Stimulated activated CD4-positive, alpha-beta T cell treated with anti-CD3 and anti-CD28 coated beads, Interleukin-1b, Interleukin-23, amount 100 ng/mL, for 24 hours (primary cell): ENCODE measurements at places on chromosomes 13 and 19.

DNA sequence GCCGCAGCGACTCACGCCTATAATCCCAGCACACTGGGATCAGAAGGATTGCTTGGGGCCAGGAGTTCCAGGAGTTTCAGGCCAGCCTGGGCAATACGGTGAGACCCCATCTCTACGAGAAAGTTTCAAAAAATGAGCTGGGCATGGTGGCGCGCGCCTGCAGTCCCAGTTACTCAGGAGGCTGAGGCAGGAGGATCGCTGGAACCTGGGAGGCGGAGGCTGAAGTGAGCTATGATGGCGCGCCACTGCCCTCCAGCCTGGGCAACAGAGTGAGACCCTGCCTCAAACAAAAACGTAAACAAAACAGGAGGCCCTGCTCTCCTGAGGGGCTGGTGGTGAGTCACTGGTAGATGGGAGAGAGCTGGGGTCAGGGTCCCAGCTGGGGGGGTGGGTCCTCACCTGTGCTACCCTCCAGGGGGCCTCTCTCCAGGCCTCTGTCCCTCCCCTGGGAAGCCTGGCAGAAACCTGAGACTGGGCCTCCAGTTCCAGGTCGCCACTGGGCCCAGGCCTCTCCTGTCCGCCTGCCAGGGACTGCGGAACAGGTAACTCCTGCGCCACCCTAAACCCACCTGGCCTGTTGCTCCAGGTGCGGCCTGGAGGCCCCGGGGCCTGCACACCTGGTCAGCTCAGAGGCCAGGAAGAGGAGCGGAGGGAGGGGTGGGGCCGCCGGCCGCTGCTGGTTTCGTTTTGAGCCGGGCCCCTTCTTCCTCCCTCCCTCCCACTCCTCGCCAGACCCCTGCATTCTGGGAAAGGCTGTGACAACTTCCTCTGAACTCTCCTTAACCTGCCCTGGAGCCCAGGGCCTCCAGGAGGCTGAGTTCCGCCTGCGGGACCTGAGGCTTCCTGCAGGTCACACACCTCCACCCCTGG lies 17.2 kb upstream of the ZBTB7A start:
- no peak for DNase-seq

- DNase-seq = no peak
These were observed 78.8 kb upstream of the TDRD3 start for GRCh38 chr13:60318186-60318585.

- peak; percentile 35 for DNase-seq
These were observed 54.7 kb downstream of the ZNF787 start for GRCh38 chr19:56066152-56067023.

DNA sequence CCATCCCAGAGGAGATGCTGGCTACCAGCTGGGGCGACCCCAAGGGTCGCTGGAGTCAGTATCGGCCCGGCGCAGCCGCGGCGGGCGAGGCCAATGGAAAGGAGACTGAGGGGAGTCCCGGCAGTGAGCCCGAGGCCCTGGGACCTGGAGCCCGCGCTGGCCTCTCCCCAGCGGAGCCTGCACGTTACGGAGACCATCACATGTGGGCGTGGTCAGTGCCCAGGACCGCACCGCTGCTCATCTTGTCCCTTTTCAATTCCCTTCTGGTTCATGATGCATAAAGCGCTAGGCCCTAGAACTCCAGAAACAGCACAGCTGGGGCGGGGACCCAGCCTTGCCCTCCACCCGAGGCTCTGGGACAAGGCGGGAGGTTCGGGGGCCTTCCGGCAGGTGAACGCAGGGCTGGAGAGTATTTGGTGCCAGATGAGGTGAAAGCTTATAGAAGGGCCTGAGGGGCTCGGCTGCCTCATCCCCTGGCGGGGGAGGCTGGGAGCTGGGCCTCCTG lies 8.0 kb downstream of the C19orf25 start:
- no peak for DNase-seq

- DNase-seq = no peak
These were observed 47.8 kb downstream of the UBL3 start for GRCh38 chr13:29802621-29803020.

- DNase-seq = no peak
These were observed 68.3 kb upstream of the RXFP2 start for GRCh38 chr13:31670831-31671617.

GRCh38 chr13:112450904-112451240 lies 74.7 kb downstream of the SPACA7 start:
- no peak for DNase-seq

DNA sequence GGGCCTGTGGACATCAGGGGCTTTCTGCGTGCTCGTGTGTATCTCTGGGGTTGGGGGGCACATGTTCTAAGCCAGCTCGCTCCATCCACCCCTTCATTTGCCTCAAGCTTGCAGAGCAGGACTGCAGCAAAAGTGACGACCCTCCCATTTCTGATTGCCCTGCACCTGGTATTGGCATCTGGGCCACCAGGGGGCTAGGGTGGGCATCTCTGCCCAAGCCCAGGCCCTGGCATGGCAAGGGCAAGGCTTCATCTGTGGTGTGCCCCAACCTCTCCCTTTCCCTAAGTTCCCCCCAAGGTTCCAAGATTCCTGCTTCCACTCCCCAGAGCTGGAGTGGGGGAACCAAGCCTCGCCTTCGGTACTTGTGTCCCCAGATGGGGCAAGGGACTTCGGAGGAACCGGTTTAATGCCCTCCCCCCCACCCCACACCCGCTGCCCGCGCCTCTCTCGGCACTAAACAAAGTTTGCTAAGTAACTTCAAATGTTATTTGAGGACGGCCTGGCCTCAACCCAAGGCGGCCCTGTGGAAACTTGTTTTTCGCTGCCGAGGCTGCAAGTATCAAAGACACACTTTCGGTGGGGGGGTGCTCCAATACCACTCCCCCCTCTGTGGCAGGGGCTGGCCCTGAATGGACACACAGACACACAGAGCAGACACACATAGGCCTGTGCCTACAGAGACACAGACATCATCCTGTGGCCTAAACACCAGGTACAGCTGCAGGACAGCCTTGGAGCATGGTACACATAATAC lies 12.2 kb downstream of the NFIX start:
- DNase-seq = no peak

DNA sequence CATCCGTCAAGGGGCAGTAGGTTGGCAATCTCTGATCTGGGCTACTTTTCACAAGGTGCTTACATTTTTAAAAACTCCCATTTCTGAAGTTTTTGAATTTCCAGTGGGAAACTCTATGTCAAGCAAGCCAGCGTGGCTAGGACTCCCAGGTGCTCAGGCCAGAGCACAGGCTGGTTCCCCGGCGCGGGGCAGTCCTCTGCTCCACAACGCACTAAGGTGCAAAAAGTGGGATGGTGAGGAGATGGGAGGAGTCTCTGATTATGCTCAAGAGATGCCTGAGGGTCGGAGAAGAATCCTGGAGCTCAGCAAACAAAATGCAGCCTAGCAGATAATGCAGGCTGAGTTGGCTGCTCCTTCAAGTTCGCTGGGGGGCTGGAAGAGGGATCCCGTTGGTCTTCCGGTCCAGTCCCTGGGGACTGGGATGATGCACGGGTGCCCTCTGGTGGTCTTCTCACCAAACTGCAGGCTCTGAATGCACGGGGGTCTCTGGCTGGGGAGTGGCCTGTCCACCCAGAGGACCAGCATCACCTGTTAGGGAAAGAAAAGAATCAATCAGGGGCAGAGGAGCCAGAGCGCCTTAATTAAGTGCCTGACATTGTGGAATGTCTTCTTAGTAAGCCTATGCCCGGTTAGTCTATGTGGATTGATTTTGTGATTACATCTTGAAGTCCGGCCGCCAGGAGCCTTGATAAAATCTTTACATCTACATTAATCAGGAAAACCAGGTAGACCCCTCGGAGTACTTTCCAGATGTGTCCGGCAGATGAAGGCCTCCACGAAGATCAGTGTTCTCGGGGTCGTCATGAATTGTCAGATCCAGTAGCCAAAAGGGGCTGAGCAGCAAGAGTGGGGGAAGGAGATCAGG lies 244.4 kb upstream of the MAB21L1 start:
- DNase-seq = peak; percentile 1

- no peak for DNase-seq
These were observed 226.3 kb downstream of the SLC7A1 start for GRCh38 chr13:29369060-29369743.

DNA sequence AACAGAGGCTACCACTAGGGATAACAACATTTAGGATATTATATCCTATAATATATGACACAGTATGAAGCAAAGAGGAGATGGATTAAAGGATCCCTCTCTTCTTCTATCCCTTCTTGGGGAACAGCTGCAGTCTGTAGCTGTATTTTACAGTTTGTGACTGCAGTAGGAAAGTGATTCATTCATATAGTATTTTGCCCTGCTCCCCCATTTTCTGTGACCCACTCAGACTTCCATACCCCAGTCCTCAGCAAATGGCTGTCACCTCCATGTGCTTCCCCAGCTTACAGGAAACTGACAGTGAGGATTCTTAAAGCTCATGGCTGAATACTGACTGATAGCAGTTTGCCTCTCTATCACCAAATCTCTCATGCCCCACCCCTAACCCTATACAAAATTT lies 27.5 kb downstream of the MICU2 start:
- DNase-seq = no peak

DNA sequence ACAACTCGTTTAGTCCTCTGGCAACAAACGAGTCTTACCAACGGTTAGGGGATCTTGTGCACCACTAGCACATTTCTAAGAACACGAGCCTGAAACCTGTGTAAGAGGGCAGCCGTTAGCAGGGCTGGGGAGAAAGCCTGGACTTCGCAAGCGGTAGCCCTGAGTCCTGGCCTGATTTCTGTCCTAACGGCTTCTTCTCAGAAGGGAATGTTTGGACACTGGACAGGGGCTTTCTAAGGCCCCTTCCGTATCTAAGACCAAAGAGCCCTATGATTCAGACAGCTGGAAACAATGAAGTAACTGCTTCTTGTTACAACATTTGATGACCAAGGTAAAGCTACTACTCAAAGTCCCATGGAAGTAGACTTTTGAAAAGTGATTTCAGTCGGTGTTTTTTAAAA lies 2.2 kb downstream of the ANKRD10 start:
- no peak for DNase-seq

DNA sequence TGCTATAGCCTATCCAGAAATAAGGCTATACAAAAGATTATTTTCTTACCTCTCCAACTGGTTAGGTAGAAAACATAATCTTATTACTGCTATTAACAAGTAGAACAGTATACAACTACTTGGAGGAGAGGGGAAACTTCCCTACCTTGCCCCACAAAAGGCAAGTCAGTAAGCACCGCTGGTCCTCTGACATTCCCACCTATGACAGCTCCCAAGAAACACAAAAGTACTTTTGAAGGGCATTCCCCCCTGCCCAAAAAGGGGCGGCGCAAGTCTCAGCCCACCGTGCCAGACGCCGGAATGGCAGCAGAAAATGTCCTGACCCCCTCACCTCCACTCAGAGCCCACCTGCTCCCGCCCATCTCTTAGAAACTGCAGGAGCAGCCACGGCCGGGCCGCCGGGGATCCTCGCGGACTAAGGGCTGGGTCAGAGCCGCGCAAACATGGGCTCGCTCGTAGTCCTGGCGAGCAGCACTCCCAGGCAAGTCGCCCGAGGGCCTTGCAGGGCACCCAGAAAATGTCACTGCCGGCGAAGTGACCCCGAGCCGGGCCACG lies 437 bp downstream of the SUCLA2 start:
- DNase-seq = no peak

DNA sequence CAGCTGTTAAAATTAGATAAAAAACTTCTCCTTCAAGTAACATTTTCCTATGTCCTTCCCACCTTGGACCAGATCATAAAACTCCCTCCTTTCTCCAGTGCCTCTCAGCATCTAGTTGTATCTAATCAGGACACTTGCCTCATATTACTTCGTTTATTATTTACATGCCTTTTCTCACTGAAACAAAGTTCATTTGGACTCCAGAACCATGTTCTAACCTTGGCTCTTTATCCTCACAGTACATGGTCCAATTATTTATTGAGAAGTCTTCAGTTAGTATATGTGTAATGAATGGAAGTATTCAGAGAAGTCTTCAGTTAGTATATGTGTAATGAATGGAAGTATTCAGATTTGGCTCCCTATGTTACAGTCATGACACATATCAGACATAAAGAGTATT lies 342.7 kb downstream of the OXGR1 start:
- no peak for DNase-seq

- DNase-seq = no peak
These were observed 752 bp upstream of the EDNRB start for GRCh38 chr13:77919246-77919920.

DNA sequence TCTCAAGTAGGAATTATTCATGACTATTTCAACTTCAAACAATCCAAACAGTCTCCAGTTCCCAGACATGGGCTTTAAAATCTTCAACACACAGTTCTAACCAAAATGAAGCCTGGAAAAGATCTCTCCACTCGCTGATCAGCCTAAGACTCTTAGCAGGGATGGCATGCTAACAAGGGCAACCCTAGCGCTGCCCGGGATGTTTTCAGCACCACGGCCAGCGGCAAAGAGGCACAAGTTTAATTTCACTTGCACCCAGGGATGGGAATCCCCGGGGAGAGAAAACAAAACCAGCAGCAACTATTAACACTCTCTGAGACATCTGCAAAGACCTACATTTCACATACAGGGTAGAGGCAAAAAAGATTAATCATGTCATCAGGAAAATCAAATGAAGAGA lies 43.0 kb downstream of the CACNA1A start:
- DNase-seq = no peak

- DNase-seq = no peak
These were observed 962 bp upstream of the IRS2 start for GRCh38 chr13:109787135-109787954.

DNA sequence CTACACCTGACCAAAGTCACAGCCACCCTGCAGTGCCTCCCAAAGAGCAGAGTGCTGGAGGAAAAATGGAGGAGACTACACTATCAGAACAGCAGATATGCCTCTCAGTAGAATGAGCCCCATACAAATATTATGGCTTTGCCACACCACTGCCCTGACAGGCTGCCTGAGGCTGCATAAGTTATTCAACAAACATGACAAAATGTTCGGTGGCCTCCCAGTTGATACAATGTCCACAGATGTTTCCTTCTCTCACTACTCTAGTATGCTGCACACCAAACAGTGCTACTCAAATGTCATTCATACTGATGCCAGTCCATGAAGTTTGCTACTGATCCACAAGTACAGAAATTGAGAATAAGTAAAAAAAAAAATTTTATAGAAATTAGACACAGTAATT lies 41.0 kb downstream of the N4BP2L2 start:
- DNase-seq = no peak

DNA sequence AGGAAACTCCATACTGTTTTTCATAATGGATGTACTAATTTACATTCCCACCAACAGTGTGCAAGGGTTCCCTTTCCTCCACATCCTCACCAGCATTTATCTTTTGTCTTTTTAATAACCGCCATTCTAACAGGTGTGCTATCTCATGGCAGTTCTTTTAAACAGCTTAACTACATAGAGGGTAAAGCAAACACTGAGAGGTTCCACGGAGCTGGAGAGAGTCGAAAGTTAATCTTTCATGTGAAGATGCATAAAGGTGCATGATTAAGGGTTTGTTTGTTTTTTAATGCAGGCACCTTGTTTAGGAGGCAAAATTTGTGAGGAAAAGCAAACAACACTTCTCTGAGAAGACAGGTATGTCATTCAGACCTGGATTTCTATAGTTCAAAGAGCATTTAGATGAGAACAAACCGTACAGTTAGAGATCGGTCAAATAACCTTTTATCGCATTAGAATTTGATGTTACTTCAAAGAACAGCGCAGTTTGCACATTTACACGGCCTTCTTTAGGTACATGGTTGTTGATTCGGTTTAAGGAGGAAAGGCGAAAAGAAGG lies 193.9 kb downstream of the RBM26 start:
- no peak for DNase-seq
